ENCODE measurements at places on chromosomes 12 and 14. TPM values are rescaled to one million over a fixed set of nuclear protein-coding genes. Genes with fewer than 3 reads are reported as not detected.

Gene VSIG10
- total RNA-seq = 96.8 TPM

Gene RPGRIP1
- total RNA-seq = 0.65 TPM

Gene CELA1
- total RNA-seq = not detected

- H3K27me3 ChIP-seq = peaks cover 4% of the 10 kb centered on the region
- H3K27ac ChIP-seq = no peak overlapping the region
- no peaks in the 10 kb centered on the region for H3K36me3 ChIP-seq
- DNase-seq = no peak
- peaks cover 13% of the 10 kb centered on the region for H3K4me1 ChIP-seq
- no peak overlapping the region for H3K4me3 ChIP-seq
Measured at GRCh38 chr14:56121816-56122215, 3.6 kb downstream of the PELI2 start.

DNA sequence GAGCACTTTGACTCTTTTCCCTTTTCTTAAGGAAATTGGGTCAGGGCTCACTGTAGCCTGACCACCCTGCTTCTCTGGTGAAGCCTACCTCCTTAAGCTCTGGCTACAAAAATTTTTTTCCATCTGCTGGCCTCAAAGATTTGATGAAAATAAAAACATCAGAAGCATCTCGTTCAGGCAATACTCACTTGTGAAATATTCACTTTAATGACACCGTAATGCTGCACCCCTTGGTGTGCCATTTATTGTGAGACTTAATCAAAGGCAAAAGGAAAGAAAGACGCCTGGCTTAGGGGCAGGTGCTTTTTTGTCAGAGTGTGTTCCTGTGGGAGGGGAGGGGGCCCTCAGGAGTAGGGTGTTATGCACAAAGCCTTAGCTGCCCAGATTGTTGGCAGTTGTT lies 155.0 kb upstream of the TMPO start:
- no peak overlapping the region for H3K27ac ChIP-seq
- H3K27me3 ChIP-seq = no peaks in the 10 kb centered on the region
- H3K36me3 ChIP-seq = no peaks in the 10 kb centered on the region

All from H1 (cell line).